ENCODE measurements at places on chromosomes 11 and 22. TPM values are rescaled to one million over a fixed set of nuclear protein-coding genes. Genes with fewer than 3 reads are reported as not detected.

GRCh38 chr11:110000031-110000502 lies 93.1 kb upstream of the ZC3H12C start:
- no peak for DNase-seq

DNA sequence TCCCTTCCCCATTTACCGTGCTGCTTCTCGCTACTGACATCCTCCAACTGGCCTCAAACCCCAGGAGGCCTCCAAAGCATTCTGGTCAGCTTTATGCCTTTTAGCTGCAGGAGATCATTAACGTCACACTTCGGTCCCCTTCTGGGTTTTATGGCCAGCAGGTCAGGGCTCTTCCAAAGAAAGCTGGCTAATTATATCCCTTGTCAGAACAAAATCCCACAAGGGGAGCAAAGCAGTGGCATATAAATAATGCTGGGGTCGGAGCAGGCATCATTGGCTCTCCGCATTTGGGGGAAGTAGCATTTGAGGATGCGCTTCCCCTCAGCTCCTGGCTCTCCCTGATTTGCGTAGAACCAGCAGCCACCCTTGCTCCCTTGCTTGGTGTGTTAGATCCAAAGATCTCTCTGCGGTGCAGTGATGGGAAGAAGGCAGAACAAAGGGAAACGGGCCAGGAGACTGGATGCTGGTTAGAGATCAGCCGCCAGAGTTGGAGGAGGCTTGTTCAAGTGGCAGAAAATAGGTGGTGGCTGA lies 117.4 kb downstream of the DBX1 start:
- DNase-seq = no peak

GRCh38 chr22:45291931-45292290 lies 7.2 kb downstream of the UPK3A start:
- no peak for DNase-seq

GRCh38 chr11:26322335-26323067 lies 9.4 kb upstream of the ANO3 start:
- no peak for DNase-seq

- no peak for DNase-seq
These were observed 1.0 kb upstream of the PANX1 start for GRCh38 chr11:94127638-94128037.

DNA sequence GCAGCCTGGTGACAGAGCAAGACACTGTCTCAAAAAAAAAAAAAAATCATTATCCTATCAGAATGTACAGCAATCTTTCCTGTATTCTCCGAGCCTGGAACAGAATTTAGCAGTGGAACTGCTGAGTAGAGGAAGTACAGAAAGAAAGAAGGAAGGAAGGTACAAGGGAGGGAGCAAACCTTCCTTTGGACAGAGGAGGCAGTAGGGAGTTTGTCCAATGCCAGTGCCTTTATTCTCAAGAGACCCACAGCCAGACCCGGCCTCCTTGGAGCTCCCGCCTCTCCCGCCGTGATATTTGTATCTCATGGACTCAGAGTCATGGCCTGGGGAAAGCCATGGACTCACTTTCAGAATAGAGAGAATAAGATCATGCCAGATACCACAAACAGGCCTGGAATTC lies 37.7 kb upstream of the LRRC55 start:
- DNase-seq = no peak

DNA sequence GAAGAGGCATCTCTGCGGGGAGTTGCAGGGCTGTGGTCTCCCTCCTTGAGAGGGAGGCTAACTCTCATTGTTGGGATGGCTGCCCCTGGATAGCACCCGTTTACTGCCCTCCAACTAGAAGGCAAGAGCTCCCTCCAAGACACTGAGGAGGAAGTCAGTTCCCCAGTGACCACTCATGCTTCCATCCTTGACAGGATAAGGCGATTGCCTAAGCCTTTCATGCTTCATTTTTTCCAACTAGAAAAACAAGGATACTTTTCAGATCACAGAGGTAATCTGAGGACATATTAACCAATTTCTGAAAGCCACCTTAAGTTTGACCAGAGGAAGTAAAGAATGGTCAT lies 186.6 kb downstream of the MAML2 start:
- DNase-seq = no peak

DNA sequence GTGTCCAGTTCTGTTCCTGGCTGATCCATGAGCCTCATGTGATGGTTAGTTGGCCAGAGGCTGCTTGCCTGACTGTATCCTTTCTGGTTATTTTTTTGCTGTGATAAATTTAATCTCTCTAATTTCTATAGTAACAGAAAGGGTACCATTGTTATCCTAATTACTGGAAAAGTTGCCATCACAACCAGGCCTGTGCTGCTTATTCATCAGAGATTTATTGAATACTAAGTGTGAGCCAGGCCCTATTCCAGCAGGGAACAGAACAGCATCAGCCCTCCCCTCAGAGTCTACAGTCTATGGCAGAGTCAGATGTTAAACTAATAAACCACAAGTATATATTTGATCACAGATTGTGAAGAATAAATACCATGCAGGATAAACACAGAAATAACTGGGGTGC lies 86.8 kb downstream of the DEPDC5 start:
- no peak for DNase-seq

GRCh38 chr11:69229511-69229910 lies 64.4 kb upstream of the MYEOV start:
- peak; percentile 9 for DNase-seq

DNA sequence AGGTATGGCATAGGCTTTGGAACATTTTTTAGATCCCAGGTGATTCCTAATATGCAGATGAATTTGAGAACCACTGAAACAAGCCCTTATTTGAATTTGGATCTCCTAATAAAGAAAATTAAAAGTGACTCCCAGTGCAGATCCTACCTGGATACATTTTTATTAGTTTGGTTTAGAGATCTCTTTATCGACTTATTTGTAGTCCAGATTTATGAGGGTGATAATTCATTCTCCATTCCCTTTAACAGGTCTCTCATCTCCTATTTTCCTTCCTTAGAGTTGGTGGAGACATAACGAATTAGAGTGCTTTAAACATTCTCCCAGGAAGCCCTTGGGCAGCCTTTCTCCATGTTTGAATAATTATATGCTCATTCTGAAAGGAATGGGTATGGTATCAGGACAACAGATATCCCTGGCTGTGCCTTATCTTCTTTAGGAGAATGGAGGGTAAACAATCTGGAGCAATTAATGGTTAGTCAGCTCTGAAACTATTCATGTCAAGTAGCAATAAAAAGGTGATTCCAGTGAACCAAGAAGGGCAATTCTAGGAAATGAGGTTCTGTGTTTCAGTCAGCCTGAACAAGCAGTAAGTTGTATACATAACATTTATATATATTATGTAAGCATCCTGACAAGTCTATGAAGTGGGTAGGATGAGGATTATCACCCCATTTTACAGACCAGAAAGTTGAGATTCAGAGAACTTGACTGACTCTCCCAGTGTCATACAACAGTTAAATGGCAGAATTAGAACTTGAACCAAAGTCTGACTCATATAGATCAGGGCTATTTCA lies 53.9 kb upstream of the RCE1 start:
- no peak for DNase-seq

- DNase-seq = no peak
These were observed 23.1 kb downstream of the A4GALT start for GRCh38 chr22:42697542-42698013.

DNA sequence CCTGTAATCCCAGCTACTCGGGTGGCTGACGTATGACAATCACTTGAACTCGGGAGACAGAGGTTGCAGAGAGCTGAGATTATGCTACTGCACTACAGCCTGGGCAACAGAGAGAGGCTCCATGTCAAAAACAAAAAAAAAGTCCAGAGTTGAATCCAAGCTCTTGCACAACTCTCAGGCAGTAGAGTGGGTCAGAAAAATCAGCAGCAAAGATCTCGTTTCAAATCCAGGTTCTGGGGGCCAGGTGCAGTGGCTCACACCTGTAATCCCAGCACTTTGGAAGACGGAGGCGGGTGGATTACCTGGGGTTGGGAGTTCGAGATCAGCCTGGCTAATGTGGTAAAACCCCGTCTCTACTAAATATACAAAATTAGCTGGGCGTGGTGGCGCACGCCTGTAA lies 24.9 kb downstream of the CLPB start:
- DNase-seq = no peak

DNA sequence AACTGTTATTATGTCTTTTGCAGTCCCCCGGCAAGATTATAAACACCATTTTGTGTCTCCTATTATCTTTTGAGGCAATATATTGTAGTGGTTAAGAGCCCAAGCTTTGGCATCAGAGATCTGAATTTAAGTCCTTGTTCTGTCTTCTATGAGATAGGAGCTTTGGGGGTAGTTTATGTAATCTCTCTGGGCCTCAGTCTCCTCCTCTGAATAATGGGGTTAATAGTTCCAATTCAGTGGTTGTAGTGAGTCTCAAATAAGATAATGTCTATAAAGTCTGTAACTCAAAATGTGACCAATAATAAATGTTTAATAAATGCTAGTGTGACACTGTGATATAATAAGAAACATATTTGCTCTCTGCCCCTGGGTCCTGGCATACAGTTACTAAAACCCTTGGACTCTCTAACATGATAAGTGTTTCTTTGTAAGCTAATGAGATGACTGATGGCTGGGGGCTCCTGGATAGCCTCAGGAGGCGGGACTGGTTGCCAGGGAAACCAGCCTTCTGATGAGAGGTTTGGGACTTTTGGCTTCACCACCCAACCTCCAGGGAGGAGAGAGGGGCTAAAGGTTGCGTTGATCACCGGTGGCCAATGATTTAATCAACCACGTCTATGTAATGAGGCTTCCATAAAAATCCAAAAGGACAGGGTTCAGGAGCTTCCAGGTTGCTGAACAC lies 183.4 kb upstream of the MTMR2 start:
- DNase-seq = no peak

DNA sequence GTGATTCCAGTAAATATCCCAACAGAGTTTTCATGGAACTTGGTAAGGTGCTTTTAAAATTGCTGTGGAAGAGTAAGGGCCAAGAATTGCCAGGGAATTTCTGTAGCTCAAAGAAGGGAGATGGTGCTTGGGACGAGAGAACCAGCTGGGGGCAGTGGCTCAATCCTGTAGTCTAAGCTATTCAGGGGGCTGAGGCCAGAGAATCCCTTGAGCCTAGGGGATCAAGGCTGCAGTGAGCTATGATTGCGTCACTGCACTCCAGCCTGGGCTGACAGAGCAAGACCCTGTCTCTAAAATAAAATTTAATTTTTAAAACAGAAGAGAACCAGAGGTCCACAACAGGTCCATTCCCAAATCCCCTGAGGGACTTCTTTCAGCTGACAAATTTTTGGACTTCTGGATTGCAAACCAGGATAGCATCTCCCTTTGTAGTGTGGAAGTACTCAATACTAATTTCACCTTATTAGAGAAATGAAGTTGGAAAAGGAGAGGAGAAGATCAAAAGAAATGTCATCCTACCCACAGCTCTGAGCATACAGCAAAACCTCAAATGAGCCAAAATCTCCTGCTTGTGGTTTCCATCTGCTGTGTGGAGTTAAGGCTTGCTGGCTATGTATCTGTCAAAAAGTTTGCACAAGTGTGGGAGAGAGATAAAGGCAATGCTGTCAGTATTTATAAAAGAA lies 59.2 kb upstream of the CLPB start:
- DNase-seq = peak; percentile 37

- DNase-seq = no peak
These were observed 90.7 kb downstream of the C11orf87 start for GRCh38 chr11:109512680-109513079.

GRCh38 chr22:35746946-35747703 lies 29.5 kb downstream of the APOL5 start:
- DNase-seq = no peak

GRCh38 chr22:46036558-46037408 lies 59.8 kb upstream of the WNT7B start:
- DNase-seq = no peak

TENM4 gene
- total RNA-seq = 0.25 TPM

OR52K1 gene
- total RNA-seq = not detected

TIGD3 gene
- 0.17 TPM for total RNA-seq

CSNK2A3 gene
- 0.51 TPM for total RNA-seq

SCN4B gene
- total RNA-seq = 0.67 TPM

LRRC4C gene
- total RNA-seq = 0.93 TPM

FGF19 gene
- not detected for total RNA-seq

MIOX gene
- total RNA-seq = not detected

CLCF1 gene
- total RNA-seq = 0.17 TPM

SGSM1 gene
- total RNA-seq = 0.51 TPM

EHF gene
- 1.1 TPM for total RNA-seq

ANKRD42 gene
- total RNA-seq = 2.0 TPM

ART1 gene
- total RNA-seq = not detected
